ENCODE measurements at places on chromosomes 11 and 22. TPM values are rescaled to one million over a fixed set of nuclear protein-coding genes. Genes with fewer than 3 reads are reported as not detected.

The INSC gene
- total RNA-seq: not detected

The GRIA4 gene
- total RNA-seq: not detected

The OR52I1 gene
- total RNA-seq: not detected

The SULT4A1 gene
- not detected for total RNA-seq

The RASSF7 gene
- total RNA-seq: 19.8 TPM

The OR52E6 gene
- total RNA-seq: not detected

The HINFP gene
- total RNA-seq: 35.2 TPM

The LRRC56 gene
- 2.2 TPM for total RNA-seq

The MAP6 gene
- 0.54 TPM for total RNA-seq

DNA sequence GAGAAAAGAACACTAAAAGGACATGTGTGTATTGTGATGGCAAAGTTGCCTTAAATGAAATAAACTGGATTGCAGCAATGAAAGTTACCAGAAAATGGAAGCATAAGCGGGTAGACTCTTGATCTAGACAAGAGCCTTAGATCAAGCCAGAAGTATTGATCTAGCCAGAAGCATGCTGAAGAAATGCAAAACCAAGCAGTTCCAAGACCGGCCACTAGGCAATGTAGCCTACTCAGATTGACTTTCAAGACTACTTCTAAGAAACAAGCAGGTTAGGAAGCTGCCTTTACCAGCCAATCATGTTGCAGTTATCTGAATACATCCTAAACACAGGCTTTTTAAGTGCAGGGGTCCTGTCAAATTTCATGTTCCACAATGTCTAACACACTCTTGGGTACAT lies 54.6 kb downstream of the KCNA4 start:
- no peaks in the 10 kb centered on the region for H3K36me3 ChIP-seq
- DNase-seq: no peak
- no peak overlapping the region for H3K4me3 ChIP-seq
- no peaks in the 10 kb centered on the region for H3K4me1 ChIP-seq

DNA sequence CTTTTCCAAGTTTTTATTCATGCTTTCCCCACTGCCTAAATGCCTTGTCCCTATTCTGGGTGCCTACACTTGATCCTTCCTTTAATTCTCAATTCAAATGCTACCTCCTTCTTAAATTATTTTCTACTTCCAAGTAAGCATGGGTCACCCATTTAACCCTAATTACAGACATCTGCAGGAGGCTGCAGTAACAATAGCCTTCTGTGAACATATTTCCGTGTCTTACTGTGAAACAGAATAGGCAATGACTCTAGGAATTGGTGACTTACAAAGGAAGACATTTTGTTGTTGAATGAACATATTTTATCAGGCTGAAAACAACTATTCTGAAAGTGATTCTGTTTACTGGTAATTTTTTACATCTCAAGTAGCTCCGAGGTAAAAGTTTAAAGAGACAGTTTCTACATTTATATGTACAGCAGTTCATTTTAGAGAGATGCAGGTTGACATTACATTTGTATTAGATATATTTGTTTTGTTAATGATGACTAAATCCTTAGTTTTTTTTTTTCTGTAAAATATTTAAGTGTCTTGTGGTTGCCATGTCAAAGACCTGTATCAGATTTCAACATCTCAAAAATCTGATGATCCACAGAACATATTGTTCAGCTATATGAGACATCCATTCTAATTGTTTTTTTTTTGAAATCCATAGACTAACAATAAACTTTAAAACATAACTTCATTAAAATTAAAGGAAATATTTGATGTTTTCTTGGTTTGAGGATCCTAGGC lies 316.8 kb downstream of the CASP12 start:
- no peaks in the 10 kb centered on the region for H3K36me3 ChIP-seq
- H3K27ac ChIP-seq: no peak overlapping the region
- DNase-seq: no peak

GRCh38 chr22:49962012-49962750 lies 1.6 kb downstream of the PIM3 start:
- peak overlapping the region; percentile 90 for H3K4me3 ChIP-seq
- DNase-seq: peak; percentile 72
- H3K36me3 ChIP-seq: peaks cover 29% of the 10 kb centered on the region
- no peaks in the 10 kb centered on the region for H3K27me3 ChIP-seq
- H3K4me1 ChIP-seq: peaks cover 27% of the 10 kb centered on the region

GRCh38 chr22:43011079-43011478 lies 3.9 kb downstream of the PACSIN2 start:
- no peak overlapping the region for H3K27ac ChIP-seq
- no peak overlapping the region for H3K4me3 ChIP-seq
- no peaks in the 10 kb centered on the region for H3K36me3 ChIP-seq
- H3K27me3 ChIP-seq: peaks cover 2% of the 10 kb centered on the region
- no peak for DNase-seq

- H3K4me1 ChIP-seq: no peaks in the 10 kb centered on the region
- H3K36me3 ChIP-seq: no peaks in the 10 kb centered on the region
- H3K27ac ChIP-seq: no peak overlapping the region
- H3K4me3 ChIP-seq: no peak overlapping the region
- no peak for DNase-seq
- H3K27me3 ChIP-seq: no peaks in the 10 kb centered on the region
Measured at GRCh38 chr11:131750152-131750551, 379.7 kb downstream of the NTM start.

DNA sequence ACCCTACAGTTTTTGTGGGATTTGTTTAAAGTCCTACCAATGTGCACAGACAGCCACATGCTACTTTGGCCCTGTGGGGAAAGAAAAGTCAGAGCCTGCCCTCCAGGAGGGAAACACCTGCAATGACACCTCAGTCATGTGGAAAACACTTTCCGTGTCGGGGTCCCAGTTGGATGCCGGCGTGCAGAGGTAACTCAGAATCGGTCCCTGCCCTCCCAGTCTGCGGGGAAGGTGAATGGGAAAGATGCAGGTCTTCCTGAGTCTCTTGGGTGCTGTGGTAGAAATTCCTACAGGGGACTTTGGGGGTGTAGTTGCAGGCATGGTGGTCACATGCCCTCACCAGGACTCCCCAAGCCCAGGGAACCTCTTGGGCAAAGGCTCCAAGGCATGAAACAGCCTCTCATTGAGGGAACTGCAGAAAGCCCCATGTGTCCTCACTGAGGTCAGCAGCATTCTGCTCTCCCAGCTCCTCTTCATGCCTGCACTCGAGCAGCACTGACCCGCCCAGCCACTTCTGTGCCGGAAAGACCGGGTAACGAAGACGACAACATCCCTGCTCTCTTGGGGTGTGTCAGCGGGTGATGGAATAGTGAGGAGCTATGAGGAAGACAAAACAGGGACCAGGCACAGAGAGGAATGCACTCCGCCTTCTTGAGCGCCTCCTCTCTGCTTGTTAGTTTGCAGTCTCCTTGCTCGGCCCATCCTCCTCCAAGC lies 4.7 kb downstream of the RIBC2 start:
- peaks cover 13% of the 10 kb centered on the region for H3K4me1 ChIP-seq
- peaks cover 10% of the 10 kb centered on the region for H3K36me3 ChIP-seq
- no peak overlapping the region for H3K4me3 ChIP-seq
- H3K27me3 ChIP-seq: no peaks in the 10 kb centered on the region
- H3K27ac ChIP-seq: no peak overlapping the region

DNA sequence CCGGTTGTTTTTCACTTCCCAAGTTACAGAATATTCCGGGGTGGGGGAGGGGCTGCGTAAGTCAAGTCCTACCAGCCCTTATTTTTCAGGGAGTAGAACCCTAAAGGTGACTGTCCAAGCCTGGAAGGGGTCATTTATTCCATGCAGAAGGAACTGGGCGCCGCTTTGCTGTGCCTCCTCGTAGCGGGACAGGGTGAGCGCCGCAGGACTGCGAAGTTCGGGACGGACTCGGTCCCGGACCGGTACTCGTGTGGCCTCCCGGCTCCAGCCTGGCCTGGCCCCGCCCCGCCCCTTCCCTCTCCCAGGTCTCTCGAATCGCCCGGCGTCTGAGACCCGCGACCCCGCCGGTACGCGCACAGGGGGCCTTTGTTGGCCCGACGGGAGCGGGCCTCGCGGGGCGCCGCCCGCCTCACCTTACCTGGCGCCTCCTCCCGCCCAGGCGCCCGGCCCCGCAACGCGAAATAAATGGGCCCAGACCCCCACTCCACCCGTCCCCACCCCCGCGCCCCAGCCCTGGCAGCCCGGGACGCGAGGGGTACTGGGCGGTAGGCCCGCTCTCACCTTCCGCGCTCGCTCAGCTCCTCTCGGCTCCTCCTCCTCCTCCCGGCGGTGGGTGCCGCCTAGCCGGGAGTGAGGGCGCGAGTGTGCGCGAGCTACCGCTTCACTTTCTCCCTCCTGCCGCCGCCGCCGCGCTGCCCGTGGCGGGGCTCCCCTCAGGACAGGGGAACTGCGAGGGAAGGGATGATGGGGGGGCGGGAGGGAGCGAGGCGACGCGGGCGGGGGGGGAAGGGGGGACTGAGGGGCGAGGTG lies 698 bp downstream of the PAK1 start:
- peak; percentile 47 for DNase-seq
- no peaks in the 10 kb centered on the region for H3K36me3 ChIP-seq
- no peak overlapping the region for H3K27ac ChIP-seq
- peak overlapping the region; percentile 77 for H3K4me3 ChIP-seq
- peaks cover 30% of the 10 kb centered on the region for H3K27me3 ChIP-seq
- H3K4me1 ChIP-seq: peaks cover 27% of the 10 kb centered on the region

DNA sequence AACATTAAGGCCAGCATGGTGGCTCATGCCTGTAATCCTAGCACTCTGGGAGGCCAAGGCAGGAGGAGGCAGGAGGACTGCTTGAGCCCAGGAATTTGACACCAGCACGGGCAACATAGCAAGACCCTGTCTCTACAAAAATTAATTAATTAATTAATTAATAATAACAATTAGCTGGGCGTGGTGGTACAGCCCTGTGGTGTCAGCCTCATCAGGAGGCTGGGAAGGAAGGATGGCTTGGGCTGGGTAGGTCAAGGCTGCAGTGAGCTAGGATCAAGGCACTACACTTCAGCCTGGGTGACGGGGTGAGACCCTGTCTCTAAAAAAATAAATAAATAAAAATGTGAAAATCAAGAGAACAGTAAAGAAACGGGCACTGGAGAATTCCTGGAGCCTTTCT lies 1.4 kb downstream of the ARFGAP3 start:
- peaks cover 5% of the 10 kb centered on the region for H3K4me1 ChIP-seq
- no peaks in the 10 kb centered on the region for H3K27me3 ChIP-seq
- peak overlapping the region; percentile 93 for H3K4me3 ChIP-seq

GRCh38 chr22:49103314-49104059 lies 724.2 kb downstream of the BRD1 start:
- H3K4me3 ChIP-seq: no peak overlapping the region
- no peaks in the 10 kb centered on the region for H3K36me3 ChIP-seq
- no peaks in the 10 kb centered on the region for H3K4me1 ChIP-seq
- no peak overlapping the region for H3K27ac ChIP-seq
- no peak for DNase-seq

All from activated T-helper 1 cell treated with anti-CD3 and anti-CD28 coated beads, Interleukin-12 subunit alpha, Interleukin-12 subunit beta, Interleukin-2, Interleukin-4 antibody, amounts not matched to agents 30 ng/mL and 10 ng/mL and 1 ng/mL, durations not matched to agents 14 hours and 24 hours and 36 hours (primary cell).